ENCODE measurements at places on chromosomes 7 and 10.

GRCh38 chr10:59019603-59020002, 156.8 kb upstream of the PHYHIPL start:
- DNase-seq: no peak

- DNase-seq: no peak
These were observed 106.3 kb downstream of the GLRX3 start for GRCh38 chr10:130242513-130242912.

- no peak for DNase-seq
These were observed 33.6 kb upstream of the UTF1 start for GRCh38 chr10:133196221-133196915.

GRCh38 chr10:92972886-92973285, 87.7 kb upstream of the CYP26C1 start:
- DNase-seq: no peak

DNA sequence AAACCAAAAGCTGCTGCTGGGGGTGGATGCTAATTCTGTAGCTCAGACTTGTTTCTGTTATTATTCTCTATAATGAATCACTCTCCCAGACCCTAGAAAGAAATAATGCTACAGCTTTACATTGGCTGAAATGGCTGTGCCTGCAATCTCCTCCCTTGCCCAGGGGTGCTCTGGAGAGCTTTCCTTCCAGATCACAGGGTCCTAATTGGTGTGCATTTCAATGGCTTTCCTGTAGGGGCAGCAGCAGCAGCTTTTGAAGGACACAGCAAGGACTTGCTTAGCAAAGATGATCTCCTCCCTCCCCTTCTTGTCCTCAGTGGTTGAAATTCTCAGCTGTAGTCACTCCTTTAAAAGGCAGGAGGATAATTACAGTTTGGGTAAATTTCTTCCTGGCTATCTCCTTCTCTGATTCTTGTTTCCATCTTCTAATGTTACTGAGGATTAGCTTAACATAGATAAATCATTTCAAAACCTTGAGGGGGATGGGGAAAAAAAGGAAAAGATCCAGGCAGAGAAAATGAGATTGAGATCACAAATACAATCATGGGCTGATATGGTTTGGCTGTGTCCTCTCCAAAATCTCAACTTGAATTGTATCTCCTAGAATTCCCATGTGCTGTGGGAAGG, 120.2 kb upstream of the CTTNBP2 start:
- no peak for DNase-seq

DNA sequence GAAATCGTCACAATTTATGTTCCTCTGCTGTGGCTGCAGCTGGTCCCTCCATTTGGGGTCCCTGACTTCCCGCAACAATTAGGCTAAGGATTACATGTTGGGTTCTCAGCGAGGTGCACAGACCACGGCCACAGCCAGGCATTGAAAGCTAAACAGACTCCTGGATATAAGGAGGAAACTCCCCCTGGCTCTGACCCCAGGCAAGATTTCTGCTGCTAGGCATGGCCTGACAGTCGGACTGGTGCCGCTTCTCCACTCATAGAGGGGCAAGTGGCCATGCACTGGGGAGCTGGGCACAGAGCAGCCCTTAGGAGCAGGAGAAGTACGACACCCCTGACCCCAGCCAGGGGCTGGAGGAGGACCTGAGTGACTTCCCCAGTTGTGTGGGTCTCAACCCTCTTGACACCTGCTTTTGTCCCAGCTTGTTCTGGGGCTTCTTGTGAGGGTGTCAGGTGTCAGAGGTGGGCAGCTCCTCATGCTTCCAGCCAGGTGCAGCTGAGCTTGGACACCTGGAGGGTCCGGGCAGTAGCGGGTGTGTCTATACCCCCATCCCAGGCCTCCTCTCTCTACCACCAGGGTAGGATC, 38.3 kb downstream of the TSPAN15 start:
- no peak for DNase-seq

DNA sequence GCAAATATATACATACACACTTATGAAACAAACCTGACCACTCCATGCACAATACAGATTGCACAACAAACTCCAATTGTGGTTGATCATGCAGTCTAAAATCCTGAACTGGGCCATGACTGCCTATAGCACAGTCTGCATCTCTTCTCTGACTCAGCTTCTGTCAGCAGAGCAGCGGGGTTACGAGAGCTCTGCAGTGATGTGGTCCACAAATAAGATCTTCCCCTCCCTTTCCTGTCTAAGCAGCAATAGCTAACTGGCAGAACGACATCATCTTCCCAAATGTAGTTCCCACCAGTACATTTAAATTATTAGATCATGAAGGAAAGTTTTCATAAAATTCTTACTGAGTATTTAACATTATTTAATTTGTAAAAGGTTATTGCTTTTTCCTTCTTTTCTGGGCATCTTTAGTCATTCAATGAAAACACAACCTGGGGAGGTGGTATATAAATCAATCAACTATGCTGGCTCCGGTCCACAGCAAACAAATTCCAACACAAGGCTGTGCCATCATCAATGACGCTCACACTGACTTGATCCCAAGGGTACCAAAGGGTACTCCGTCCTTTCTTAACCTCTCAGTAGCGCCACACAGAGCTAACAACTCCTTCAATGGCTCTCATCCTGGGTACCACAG, 17.1 kb downstream of the ARHGAP21 start:
- DNase-seq: no peak

GRCh38 chr10:110686047-110686446, 41.9 kb downstream of the RBM20 start:
- no peak for DNase-seq

- no peak for DNase-seq
These were observed 55.8 kb downstream of the AKR1B1 start for GRCh38 chr7:134403062-134403461.

DNA sequence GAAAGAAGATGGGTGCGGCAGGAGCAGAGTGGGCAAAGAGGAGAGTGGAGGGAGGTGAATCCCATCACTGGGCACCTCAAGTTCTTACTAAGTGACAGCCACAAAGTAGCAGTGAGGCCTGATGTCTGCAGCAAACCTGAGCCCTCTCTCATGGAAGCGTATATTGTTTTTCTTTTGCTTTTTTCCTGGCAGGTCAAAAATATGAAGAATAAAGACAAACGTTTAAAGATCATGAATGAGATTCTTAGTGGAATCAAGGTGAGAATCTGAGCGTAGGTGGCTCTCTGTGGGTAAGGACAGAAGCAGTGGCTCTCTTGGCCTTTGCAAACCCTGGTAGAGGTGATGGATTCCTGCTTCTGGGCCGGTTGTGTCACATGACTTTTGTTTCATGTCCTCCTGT, 22.8 kb downstream of the ABCC2 start:
- DNase-seq: no peak

DNA sequence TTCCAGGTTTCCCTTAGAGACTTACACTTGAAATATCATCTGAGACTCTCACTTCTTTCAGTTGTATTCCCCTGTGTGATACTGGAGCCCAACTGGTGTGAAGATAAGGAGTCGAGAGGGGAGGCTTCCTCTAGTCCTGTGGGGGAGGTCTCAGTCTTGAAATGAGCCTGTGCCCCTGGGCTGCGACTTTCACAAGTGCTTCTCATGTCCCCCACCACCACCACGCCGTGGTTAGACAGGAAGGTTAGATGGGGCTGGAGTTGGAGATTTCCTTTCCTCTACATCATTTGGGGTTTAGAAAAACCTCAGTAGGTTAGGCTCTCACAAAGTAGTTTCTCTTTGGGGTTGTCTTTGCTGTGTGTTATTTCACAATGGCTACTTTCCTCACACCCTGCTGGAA, 25.6 kb upstream of the MKX start:
- DNase-seq: no peak

DNA sequence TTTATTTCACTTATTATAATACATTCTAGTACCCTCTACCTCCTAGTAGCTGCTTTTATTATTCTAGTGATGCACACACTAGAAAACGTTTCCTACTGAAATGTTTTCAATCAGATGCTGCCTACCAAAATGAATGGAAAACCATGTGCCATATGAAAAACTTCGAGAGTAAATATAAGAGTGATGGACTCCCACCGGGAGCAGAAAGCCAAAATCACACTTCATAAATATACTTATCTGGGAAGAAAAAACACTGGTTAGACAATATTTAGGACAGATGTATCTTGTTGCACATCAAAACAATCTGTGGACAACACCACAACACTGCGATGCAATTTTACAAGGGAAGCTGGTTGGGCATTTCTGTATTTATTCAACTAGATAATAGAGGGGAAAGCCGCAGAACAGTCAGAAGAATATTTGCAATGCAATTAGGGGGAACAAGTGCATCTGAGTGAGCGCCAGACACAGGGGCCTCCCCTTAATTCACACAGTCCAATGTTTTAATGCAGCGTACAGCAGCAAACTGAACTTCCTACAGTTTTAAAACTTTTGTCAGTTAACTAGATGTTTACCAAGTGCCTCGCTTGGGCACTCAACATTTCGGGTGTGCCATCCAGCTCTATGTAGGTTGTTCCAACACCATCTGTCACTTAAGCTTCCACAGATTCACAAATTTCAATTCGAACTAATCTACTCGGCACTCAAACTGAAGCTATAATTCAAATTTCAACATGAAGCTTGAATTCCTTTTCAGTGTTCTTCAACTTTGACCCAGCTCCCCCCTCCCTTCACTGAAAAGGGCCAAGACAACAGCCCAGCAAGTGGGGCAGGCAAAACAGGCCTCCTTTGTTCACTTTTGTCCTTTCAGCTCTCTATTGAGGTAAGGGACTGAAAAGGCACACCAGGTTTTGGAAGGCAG, 7.4 kb downstream of the NRCAM start:
- DNase-seq: no peak

DNA sequence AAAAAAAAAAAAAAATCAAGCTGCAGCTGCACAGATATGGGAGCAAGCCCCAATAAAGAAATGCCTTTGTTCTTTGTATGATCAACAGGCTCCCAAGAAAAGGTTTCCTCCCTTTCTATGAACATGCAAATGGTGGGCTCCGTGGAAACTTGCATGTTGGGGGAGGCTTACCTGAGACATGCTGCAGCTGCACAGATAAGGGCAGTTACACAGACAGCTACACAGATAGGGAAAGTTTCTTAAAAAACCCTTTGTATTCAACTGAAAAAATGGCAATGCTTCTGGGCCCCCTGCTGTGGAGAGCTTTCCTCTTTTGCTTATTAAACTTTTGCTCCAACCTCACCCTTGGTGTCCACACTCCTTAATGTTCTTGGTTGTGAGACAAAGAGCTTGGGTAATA, 29.8 kb upstream of the ZNF746 start:
- DNase-seq: no peak

DNA sequence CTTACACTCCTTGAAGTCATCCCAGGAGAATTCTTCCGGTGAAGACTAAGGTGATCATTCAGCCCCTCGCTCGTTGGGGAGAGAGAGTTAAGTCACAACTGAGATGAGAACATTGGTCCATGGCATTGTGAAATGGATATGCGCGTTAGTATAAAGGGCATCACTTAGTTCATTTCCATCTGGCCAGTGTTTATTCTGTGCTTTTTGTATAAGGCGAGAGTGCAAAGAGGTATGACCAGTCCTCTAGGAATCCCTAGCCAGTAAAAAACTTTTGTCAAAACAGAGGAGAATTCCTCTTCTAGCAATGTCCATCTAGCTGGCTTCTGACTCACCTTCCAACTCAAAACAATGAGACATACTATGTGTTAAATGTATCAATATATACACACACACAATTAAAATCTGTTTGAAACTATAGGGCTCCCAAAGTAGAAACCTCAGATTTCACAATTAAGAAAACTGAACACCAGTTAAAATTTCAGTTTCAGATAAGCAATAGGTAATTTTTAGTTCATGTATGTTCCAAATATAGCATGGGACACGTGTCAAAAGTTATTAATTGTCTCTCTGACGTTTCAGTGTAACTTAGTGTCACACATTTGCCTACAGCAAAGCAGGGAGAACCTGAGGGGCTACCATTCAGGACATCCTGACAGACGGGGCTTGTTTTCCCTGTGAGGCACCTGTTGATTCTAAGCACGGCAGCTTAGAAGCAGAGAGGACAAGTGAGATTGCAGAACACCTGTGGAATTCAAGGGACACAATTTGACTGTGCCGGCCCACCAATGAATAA, 158.9 kb downstream of the KLF6 start:
- DNase-seq: no peak

- DNase-seq: no peak
These were observed 36.9 kb upstream of the IKZF1 start for GRCh38 chr7:50267525-50268041.

DNA sequence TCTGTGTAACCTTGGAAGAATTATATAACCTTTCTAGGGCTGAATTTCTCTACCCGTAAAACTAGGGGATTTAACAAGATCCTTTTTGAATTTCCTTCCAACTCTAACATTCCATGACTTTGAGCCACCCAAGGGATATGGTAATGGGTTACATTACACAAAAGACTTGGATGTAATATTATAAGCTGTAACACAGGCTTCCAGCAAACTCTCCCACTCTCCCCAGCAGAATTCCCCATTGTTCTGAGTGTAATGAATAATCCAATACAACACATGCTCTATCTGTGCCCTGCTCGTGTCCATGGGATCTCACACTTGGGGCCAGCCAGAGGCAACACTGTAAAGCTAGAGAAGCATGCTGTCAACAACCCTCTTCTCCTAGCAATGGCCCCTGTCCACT, 790.6 kb upstream of the AUTS2 start:
- no peak for DNase-seq

GRCh38 chr10:97408496-97408992, 7.4 kb upstream of the RRP12 start:
- no peak for DNase-seq

DNA sequence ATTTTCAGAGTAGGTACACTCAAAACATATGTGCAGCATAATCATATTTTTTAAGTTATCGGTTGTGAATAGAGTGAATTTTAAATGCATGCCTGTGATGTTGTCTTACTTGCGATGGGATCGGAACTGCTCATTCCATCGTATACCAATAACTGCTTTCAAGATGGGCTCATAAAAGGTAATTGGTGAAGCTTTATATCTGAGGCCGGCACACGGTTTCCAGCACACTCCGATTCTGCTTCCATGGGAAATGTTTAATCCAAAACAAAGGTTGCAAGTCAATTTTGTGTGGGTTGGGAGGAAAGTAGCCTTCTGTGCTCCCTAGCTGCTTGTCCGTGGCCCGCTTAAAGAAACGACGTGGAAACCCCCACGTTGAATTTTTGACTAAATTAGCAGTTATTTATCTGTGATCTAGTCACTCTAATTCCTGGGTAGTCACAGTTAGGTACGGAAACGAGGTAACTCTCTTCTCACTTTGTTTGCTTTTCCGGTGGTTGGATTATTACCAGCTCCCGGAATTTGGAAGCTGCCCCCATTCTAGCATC, 10.1 kb upstream of the CELF2 start:
- no peak for DNase-seq

DNA sequence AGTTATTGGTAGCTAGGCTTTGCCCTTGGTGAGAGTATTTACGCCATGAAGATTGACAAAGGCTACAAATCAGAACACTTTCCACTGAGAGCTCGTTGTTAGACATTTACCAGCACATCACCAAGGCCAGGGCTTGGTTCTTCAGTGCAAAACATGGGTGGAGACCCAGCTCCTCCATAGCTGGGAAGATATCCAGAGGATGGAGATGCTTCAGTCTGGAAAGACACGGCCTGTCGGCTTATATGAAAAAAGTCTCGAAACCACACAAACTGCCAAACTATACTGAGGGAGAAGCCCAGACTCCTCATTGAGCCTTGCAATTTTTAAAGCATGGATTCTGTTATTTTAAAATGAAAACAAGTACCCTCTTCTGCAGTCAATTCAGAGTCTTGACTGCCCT, 83.4 kb upstream of the ANLN start:
- no peak for DNase-seq
